ENCODE measurements at places on chromosomes 2 and 18.
A peak's percentile ranks its signal among the peaks of the same experiment; 100 is the strongest.

- DNase-seq = no peak
Measured at GRCh38 chr2:100237770-100238169, 84.5 kb downstream of the LONRF2 start.

- DNase-seq = no peak
Measured at GRCh38 chr2:74497777-74498499, 1.5 kb downstream of the LBX2 start.

- DNase-seq = peak; percentile 93
Measured at GRCh38 chr18:48545757-48546321, 7.0 kb downstream of the CTIF start.

DNA sequence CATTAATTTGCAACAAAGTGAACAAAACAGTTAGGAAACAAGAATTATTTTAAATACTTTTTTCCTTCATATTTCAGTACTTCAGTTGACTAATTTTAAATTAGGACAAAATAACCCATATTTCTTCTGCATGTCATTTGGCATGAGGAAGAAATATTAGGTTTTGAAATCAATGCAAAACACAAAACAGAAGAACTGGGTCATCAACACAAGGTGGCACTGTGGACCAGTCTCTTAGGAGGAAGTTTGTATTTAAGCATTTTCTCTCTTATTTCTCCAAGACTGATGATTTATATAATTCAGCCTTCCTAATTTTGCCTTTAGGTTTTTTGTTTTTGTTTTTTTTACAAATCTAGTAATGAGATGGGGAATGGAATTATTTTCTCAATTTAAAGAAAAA is 352.8 kb upstream of the KCNH7 start:
- peak; percentile 63 for DNase-seq

GRCh38 chr2:222743251-222743812 is 71.9 kb downstream of the MOGAT1 start:
- no peak for DNase-seq

DNA sequence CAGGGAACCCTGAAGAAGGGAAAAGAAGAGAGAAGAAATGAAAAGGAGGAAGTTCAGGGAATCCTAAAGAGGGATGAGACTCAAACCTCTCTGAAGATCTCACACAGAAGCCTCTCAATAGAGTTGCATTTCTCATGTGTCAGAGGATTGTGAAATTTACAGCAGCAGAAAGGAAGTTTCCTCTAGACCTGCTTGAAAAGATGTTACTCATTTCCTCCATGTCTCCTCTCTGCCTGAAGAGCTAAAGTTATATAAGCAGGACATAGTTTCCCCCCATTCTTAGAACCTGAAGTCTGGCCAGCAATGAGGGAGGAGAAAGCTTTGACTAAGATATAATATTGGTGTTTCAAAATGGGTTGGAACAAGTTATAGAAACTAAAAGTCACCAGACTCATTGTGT is 1155.6 kb downstream of the LRP1B start:
- DNase-seq = no peak

- no peak for DNase-seq
Measured at GRCh38 chr2:35081001-35081621, 1274.5 kb upstream of the CRIM1 start.

DNA sequence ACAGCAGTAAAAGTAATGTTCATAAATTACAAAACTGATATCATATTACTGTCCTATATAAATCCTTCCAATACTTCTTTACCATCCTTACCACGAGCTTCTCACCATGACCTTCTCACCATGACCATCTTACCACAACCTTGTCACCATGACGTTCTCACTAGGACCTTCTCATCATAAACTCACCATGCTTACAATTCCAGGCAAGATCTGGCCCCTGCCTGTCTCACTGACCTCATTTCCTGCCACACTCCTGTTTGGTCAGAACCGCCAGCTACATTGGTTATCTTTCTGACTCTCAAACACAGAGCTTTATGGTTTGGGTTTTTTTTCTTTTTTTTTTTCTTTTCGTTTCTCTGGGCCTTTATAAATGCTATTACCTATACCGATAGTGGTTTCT is 827.6 kb downstream of the RNF144A start:
- DNase-seq = no peak

DNA sequence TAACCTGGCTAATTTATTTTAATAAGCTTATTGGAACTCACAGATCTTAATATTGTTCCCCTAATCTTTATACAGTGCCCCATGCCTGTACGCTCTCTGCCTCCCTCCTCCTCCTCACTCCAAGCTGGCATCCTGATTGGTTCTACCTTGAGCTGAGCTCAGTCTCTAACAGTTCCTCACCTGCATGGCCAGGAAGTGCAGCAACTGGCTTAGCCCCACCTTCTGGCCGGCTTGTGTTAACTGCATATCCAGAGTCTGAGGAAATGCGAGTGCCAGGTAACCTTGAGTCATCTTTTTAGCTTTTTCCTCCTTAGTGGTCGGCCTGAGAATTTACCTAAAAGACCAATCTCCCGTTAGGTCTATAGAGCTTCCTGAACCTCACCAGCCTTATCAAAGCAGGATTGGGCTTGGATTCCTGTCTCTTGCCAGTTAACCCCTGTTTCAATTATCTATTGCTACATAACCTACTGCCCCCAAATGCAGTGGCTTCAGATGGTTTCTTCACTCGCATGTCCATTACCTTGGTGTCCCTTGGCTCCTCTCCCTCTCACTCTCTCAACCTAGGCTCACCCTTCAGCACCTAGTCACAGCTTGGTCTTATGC is 89.5 kb upstream of the STK39 start:
- peak; percentile 76 for DNase-seq

GRCh38 chr2:118481299-118481698 is 366.1 kb downstream of the EN1 start:
- DNase-seq = no peak

GRCh38 chr2:238431456-238431855 is 4.7 kb downstream of the ASB1 start:
- DNase-seq = no peak

GRCh38 chr2:12931186-12931844 is 214.6 kb downstream of the TRIB2 start:
- peak; percentile 40 for DNase-seq
